Stimulated activated CD8-positive, alpha-beta memory T cell treated with anti-CD3 and anti-CD28 coated beads, Interleukin-15, amount 100 ng/mL, for 1 hour (primary cell): ENCODE measurements at places on chromosomes 2 and 18.

- DNase-seq, result no peak
Measured at GRCh38 chr2:81304154-81304830, 999.7 kb upstream of the LRRTM1 start.

- no peak for DNase-seq
Measured at GRCh38 chr2:118580651-118581050, 266.8 kb downstream of the EN1 start.

DNA sequence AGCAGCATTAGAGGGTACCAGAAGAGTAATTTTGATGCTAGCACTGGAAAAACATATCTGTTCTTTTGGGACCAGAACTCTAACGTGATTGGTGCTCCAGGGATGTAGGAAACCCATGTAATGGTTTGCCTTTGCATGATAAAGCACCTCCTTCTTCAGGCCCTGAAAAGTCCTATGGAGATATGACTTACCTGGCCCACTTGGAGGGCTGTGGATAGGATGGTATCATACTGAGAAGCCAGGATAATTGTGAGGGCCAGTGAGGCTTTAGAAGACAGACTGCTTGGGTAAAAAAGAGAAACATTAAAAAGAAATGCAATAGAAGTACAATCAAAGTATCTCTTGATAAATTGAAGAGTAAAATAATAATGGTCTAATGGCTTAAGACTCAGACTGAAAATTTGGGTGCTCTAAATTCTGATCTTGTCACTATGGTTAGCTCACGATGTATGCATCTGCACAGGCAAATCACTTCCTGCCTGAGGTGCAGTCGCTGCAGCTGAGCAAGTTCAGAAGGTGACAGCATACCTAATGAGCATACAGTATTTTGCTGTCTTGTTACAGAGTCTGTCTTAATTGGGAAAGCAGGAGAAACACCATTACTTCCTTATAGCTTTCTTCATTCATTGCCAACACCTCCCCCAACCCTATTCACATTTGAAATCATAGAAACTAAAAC, 371.5 kb downstream of the NUP35 start:
- no peak for DNase-seq

DNA sequence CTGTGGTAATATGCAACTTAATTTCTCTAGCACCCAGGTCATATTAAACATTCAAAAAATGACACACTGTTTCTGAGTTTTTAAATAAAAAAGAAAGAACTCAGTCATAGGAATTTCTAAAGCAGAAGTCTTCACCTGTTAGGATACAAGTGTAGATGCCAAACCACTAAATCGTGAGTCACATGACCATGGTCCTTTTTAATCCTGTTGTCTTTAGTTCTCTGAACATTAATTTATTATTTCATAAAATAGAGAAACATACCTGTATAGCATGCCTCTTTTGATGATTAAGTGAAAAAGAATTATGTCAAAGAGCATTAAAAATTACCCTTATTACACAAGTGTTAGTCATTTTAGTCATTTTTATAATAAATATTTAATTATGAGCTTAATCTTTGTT, 398.8 kb downstream of the CCDC85A start:
- DNase-seq, result no peak

- DNase-seq, result no peak
Measured at GRCh38 chr2:127004893-127005600, 101.9 kb downstream of the BIN1 start.

DNA sequence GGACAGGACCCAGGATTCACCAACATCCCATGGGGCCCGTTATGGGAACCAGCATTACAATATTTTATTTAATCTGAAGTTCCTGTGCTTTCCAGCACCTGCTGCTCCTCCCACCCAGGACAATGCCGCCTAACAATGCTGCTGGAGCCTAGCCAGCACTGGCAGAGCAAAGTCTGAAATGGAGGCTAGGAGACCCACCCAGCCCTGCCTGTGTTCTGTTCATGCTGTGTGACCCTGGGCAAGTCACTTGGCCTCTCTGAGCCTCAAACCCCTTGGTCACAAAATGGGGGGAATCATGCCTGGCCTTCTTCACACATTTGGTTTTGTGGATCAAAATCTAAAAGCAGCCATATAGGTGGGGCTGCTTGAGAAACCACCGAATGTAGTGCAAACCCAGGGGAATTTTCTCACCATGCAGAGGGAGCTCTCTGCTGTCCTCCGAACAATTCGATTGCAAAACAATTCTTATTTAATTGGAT, 38.5 kb upstream of the ODC1 start:
- DNase-seq, result no peak

DNA sequence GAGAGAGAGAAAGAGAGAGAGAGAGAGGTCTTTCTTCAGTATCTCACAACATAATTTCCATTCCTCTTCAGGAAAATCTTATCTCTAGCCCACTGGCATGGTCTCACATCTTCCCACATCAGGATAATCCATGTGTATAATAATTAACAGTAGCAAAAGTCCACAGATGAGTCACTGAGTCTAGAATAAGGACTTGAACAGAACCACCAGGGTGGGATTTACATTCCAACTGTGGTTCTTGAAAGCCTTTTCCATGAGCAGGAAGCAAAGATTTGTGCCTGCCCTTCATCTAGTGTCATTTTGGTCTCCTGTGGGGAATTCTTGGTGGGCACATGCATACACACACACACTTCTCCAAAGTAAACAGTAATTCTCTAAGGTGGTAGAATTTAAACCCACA, 107.1 kb upstream of the TCF4 start:
- no peak for DNase-seq

GRCh38 chr2:181679544-181679979, 755 bp downstream of the NEUROD1 start:
- no peak for DNase-seq

DNA sequence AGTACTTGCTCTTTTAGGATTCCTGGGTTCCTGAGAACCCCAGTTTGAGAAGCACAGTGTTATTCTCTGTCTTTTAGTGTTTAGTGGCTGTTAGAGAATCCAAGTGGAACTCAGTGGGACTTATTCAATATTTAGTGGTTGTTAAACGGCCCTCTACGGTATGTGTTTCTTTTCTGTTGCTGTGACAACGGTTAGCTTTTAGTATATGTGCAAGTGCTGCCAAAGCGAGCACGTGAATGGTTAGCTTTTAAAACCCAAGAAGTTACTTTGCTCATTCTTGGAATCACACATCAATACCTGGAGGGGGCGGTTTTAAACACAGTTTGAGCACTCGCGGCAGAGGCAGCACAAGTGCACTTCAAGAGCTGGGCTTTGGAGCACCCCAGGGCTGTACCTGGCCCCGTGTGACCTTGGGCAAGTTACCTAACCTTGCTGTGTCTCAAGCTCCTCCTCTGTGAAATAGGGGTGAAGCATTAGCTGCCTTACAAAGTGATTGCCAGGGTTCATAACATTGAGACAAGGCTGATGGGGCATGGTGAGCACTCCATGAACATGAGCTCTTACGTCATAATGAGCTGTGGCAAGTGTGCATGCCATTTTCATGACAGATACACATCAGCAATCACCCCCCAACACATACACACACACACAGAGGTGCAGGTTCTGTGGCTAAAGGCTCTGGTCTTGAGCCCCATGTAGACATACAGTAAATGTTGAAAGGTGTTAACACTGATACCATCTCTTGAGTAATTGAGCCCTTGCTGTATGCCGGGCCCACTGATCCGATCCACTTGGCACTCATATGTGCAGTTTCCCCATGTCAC, 234.1 kb downstream of the ALPK2 start:
- no peak for DNase-seq

DNA sequence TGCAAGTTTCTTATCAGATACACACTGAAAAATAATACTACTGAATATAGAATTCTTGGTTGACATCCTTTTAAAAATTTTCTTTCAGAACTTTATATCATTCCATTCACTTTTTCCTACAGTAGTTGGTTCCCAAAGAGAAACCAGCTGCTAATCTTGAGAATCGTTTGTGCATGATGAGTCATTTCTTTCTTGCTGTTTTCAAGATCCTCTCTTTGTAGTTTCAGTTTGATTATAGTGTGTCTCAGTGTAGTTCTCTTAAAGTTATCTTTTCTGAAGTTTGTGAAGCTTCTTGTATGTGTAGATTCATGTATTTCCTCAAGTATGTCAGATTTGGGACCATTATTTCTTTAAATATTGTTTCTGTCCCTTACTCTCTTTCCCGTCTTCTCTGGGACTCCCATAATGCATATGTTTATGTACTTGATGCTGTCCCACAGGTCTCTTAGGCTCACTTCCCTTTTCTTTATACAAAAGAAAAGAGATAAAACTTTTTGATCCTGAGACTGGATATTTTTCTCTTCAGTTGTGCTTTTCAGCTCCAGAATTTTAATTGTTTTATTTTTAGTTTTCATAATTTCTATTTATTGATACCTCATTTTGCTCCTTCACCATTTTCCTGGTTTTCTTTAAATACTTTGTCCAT, 801.0 kb downstream of the TDRD15 start:
- no peak for DNase-seq

DNA sequence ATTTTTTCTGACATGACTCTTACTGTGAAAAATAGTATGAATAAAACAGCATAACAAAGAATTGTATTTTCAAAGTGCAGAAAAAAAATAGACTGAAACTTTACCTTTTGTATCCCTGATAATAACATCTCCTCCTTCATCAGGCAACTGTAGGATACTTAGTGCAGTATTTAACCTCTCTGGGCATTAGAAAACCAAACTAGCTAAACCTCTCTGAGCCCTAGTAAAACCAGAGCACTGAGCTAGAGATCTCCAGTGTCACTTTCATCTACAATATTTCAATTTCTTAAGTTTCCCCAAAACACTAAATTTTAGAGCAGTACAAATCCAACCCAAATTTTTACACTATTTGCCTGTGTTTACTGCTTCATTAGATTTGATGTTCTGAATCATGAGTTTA, 594.0 kb upstream of the LINC00305 start:
- no peak for DNase-seq

- no peak for DNase-seq
Measured at GRCh38 chr2:160075171-160075570, 12.8 kb upstream of the PLA2R1 start.

- no peak for DNase-seq
Measured at GRCh38 chr2:2599441-2599840, 268.4 kb upstream of the MYT1L start.

- DNase-seq, result no peak
Measured at GRCh38 chr18:28808373-28808772, 631.4 kb upstream of the CDH2 start.

GRCh38 chr18:50410008-50410407, 35.2 kb downstream of the SKA1 start:
- no peak for DNase-seq

GRCh38 chr18:8031496-8031895, 464.4 kb downstream of the PTPRM start:
- DNase-seq, result no peak
